Kidney (tissue), 22 donors: ENCODE measurements at places on chromosomes 6 and 20. TPM values are rescaled to one million over a fixed set of nuclear protein-coding genes. Genes with fewer than 3 reads are reported as not detected.

KIAA0408 gene
- polyA plus RNA-seq = 0.47 TPM

ERGIC3 gene
- 371 TPM for polyA plus RNA-seq

PPP1R3G gene
- 0.49 TPM for polyA plus RNA-seq

TREML4 gene
- not detected for polyA plus RNA-seq

CLDN20 gene
- polyA plus RNA-seq = 0.77 TPM

DUSP22 gene
- 24.0 TPM for polyA plus RNA-seq

THBS2 gene
- polyA plus RNA-seq = 2.7 TPM

ATP6V1G2 gene
- polyA plus RNA-seq = 6.0 TPM

LGSN gene
- polyA plus RNA-seq = 0.26 TPM

TAGAP gene
- 0.45 TPM for polyA plus RNA-seq

SIGLEC1 gene
- polyA plus RNA-seq = 2.4 TPM

C6orf15 gene
- polyA plus RNA-seq = not detected

MYB gene
- not detected for polyA plus RNA-seq

UST gene
- polyA plus RNA-seq = 3.2 TPM

LPA gene
- not detected for polyA plus RNA-seq

PPP1R14C gene
- 6.5 TPM for polyA plus RNA-seq

PXMP4 gene
- 9.8 TPM for polyA plus RNA-seq

SNX9 gene
- polyA plus RNA-seq = 25.2 TPM

PARD6B gene
- 9.2 TPM for polyA plus RNA-seq

COL20A1 gene
- polyA plus RNA-seq = 0.58 TPM

LY6G6D gene
- polyA plus RNA-seq = not detected

VPS16 gene
- polyA plus RNA-seq = 38.8 TPM

HLA-DRB1 gene
- 280 TPM for polyA plus RNA-seq

TREM2 gene
- 3.5 TPM for polyA plus RNA-seq

ECT2L gene
- polyA plus RNA-seq = not detected

HSPA1L gene
- polyA plus RNA-seq = 2.3 TPM

GRM1 gene
- 0.82 TPM for polyA plus RNA-seq

STK38 gene
- 21.3 TPM for polyA plus RNA-seq

SYTL3 gene
- polyA plus RNA-seq = 3.1 TPM

IPCEF1 gene
- polyA plus RNA-seq = 2.7 TPM

ADGRB3 gene
- 0.26 TPM for polyA plus RNA-seq

BMP5 gene
- 0.86 TPM for polyA plus RNA-seq

GPR6 gene
- not detected for polyA plus RNA-seq

ADAM33 gene
- polyA plus RNA-seq = 4.1 TPM

MYMX gene
- 2.2 TPM for polyA plus RNA-seq

EDN1 gene
- 3.4 TPM for polyA plus RNA-seq

DEFB124 gene
- not detected for polyA plus RNA-seq

MYO6 gene
- 32.0 TPM for polyA plus RNA-seq

DBNDD2 gene
- 50.7 TPM for polyA plus RNA-seq

ETV7 gene
- polyA plus RNA-seq = 0.99 TPM

CCM2L gene
- polyA plus RNA-seq = 9.9 TPM

RARS2 gene
- 23.4 TPM for polyA plus RNA-seq

MOCS1 gene
- polyA plus RNA-seq = 41.3 TPM

IL17F gene
- polyA plus RNA-seq = not detected
